GM18507 (cell line): ENCODE measurements at places on chromosomes 2 and 18.

GRCh38 chr18:79523736-79524180 lies 128.0 kb downstream of the NFATC1 start:
- DNase-seq, result no peak

DNA sequence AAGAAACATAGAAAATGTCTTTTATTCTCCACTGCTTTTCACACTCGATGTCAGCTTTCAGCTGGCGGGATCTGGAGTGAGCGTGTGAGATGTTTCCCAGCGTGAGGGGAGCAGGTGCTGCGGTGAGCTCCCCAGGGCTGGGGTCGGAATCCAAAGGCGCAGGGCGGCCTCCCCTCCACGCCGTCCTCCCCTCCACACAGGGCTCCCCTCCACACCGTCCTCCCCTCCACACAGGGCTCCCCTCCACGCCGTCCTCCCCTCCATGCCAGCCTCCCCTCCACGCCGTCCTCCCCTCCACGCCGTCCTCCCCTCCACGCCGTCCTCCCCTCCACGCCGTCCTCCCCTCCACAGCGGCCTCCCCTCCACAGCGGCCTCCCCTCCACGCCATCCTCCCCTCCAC lies 26.9 kb upstream of the KCNG2 start:
- no peak for DNase-seq

DNA sequence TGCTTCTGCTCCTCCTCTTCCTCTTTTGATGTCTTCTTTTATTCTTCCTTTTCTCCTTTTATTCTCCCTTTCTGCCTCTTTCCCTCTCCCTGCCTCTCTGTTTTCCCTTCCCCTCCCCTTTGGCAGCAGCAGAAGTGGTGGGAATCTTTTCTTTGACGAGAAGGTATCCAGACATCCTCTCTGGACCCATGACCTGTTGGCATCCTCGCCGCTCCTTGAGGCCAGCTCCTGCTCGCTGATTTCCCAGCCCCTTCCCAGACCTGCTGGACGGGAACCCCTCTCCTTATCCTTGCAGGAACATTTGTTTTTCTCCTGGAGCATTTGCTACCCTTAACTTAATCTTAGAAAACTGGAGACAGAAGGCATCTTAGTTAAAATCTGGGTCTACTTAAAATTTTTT lies 130.5 kb downstream of the LPIN1 start:
- no peak for DNase-seq

- no peak for DNase-seq
These were observed 18.6 kb downstream of the ADCYAP1 start for GRCh38 chr18:923144-923866.

DNA sequence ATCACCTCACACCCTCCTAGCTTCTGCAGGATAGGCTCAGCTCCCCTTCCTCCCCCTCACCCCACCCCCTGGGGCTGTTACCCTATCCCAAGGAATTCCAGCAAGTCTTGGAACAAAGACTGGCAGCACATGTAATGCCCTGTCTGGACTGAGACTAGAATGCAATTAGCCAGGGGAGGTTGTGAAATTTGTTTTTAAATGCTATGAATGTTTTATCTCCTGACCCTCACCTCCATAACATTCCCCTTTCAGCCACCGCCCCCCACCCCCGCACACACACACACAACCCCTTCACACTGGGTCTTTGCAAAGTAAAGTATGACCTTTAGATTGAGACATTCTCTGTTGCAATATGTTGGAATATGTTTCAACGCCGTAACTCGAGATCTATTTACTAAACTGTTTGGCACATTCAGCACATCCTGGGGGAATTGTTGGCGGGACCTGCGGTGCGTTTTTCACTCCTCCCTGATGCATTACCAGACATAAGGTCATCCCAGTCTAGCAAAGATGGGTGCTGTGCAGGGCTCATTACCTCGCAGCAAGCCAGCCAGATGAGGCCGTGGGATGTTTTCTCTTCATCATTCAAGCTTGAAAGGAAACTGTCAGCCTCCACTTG lies 290.7 kb upstream of the SLC14A2 start:
- DNase-seq, result no peak

GRCh38 chr2:191951832-191952231 lies 104.9 kb upstream of the CAVIN2 start:
- DNase-seq, result no peak

DNA sequence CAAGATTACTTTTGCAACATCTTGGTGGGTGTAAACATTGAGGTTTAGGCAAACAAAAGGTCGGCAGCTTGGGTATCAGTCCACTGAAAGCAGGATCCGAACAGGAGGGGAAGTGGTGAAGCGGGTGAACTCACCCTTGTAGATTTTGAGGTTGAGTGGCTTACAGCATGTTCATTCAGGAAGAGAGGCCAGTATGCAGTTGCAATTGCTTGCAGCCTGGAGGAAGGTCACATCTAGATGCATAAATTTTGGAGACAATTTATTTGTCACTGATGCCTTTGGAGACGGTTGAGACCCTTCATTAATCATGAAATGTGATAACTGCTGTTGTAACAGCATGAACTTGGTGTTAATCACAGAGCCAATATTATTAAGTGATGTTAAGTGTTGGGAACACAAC lies 131.1 kb downstream of the LTBP1 start:
- DNase-seq, result no peak

DNA sequence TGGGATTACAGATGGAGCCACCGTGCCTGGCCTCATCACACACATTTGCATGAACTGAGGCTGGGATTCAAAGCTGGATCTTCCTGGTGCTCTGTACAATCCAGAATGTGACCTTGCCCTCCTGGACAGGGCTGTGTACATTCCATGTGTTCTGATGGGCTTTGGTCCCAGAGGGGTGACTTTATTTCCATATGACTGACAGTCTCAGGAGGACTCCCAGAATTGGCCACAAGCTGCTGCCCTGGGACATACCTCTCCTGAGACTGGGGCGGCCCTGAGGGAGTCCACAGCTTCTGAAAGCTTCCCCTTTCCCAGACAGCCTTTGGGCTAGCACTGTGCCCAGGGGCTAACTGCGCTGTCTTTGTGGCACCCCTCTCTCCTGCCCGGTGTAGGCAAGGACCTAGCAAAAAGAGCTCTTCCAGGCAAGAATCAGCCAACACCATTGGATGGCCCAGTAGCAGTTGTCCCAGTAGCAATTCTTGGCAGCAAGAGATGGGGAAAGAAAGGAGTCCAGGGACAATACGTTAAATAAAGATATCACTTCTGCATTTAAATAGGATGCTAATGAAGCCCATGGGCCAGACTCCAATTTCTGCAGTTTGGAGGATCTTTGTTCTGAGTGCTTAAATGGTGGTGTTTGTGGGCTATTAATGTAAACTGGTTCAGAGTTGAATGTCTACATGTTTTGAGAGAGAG lies 26.4 kb upstream of the ZNF532 start:
- no peak for DNase-seq

- DNase-seq, result no peak
These were observed 6.1 kb downstream of the NCAPH start for GRCh38 chr2:96341641-96342040.

DNA sequence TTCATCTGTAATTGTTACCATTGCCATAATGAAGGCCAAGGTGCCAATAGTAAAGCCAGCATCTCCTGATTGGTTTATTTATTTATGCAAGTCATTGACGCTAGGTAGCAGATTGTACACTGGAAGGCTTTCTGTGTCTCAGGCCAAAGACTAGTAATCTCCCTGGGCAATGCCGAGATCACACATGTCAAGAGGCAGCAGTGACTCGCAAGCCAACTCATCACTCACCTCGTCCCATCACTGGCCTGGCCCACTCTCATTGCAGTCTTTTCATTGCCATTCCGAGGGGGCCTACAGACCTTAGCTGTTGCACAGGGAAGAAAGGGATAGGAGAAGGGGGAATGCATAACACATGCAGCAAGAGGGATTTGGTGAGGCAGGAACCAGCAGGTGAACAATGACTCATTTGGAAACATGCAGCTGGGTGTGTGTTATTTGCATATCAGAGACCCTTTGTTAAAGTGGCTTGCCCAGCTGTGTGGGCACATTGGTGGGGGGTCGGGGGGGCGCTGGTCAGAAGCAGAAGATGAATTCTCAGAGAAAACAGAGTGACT lies 448.7 kb upstream of the HNRNPA3 start:
- no peak for DNase-seq
